ENCODE measurements at places on chromosomes 7 and 10.
A peak's percentile ranks its signal among the peaks of the same experiment; 100 is the strongest.

- no peaks in the 10 kb centered on the region for H3K4me1 ChIP-seq
- no peak overlapping the region for H3K4me3 ChIP-seq
- H3K27me3 ChIP-seq = no peaks in the 10 kb centered on the region
- DNase-seq = no peak
These were observed 327.2 kb downstream of the GALNT17 start for GRCh38 chr7:71459132-71459531.

DNA sequence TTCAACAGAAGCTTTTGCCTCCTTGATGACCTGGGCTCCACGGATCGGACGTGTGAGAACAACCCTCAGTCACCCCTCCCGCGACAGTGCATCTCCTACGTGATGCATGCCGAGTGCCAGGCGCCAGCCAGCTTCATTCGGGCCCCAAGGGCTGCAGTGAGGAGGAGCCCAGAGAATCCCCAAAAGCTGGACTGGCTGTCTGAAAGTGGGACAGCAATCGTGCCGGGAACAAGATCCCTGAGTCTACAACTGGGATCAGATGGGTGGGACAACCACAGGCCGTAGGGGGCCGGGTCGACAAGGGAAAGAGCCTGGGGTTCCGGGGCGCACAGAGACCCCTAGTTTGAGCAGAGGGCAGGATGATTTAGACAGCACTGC, 27.2 kb downstream of the EBF3 start:
- no peaks in the 10 kb centered on the region for H3K36me3 ChIP-seq
- no peak for DNase-seq
- no peak overlapping the region for H3K4me3 ChIP-seq
- H3K4me1 ChIP-seq = no peaks in the 10 kb centered on the region

DNA sequence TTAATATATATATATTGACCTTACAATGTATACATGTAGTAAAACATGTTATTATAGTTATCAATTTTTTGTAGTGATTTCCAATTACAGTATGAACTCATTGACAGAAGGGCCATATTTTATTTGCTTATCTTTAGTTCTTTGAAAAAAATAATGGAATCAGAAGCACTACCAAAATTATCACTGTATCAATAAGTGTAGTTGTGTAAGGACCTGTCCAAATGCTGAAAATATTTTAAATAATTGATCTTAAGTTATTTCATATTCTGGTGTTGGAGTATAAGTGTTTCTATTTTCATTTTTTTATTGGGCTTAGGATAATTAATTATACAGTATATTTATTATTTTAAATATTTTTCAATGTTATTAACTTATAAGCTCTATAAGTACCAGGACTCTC, 8.5 kb upstream of the DGKB start:
- no peak overlapping the region for H3K27ac ChIP-seq
- H3K4me3 ChIP-seq = no peak overlapping the region
- no peaks in the 10 kb centered on the region for H3K4me1 ChIP-seq
- DNase-seq = no peak

- H3K27ac ChIP-seq = no peak overlapping the region
- H3K4me1 ChIP-seq = no peaks in the 10 kb centered on the region
- no peak overlapping the region for H3K4me3 ChIP-seq
- H3K36me3 ChIP-seq = no peaks in the 10 kb centered on the region
- H3K27me3 ChIP-seq = no peaks in the 10 kb centered on the region
These were observed 159.3 kb upstream of the CNTNAP2 start for GRCh38 chr7:145957160-145957890.

- H3K27ac ChIP-seq = no peak overlapping the region
- DNase-seq = no peak
- H3K4me3 ChIP-seq = no peak overlapping the region
- peaks cover 6% of the 10 kb centered on the region for H3K27me3 ChIP-seq
- H3K36me3 ChIP-seq = no peaks in the 10 kb centered on the region
- no peaks in the 10 kb centered on the region for H3K4me1 ChIP-seq
These were observed 117.7 kb upstream of the PTPRZ1 start for GRCh38 chr7:121755286-121755685.

DNA sequence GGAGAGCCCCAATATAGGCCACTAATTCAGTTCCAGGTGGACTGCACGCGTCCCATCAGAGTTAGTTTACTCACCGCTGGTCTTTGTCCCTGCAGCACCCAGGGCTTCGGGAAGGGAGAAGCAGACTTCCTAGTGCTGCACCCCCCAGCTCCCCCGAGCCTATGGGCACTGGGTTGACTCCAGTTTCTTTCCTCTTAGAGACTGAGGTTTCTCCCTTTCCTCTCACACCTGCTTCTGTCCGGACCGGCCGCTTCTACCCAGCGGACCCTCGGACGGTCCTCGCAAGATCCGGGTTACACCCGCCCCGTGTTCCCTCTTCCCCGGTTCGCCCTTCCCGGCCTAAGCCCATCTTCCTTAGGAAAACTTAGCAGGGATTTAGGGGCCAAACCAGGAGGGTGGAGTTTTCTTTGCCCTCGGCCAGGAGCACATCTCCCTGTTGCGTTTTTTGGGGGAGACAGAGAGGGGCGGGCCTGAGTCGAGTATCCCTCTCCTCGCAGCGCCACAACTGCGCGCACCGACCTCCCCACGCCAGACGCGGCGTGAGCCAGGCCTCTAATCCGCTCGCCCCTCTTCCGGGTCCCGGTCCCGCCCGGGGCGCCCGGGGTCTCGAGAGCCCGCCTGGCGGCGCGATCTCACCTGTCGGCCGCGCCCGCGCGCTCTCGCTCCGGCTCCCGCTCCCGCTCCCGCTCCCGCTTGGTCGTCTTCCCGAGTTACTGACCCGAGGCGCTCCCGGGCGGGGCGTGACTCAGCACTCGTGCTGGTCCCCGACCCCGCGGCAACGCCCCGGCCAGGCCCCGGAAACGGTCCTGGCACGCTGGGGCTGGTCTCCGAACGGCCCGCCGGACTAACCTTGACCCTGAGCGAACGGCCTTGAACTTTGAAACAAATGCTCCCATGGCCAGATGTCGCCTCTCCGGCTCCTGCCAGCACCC, at the start of gene AIFM2:
Gene AIFM2 (minus strand): TSS at position 728 of the 932 bp plus-strand sequence. CDS start 8,741 bp downstream, outside the sequence.
- H3K4me1 ChIP-seq = peaks cover 25% of the 10 kb centered on the region
- no peaks in the 10 kb centered on the region for H3K27me3 ChIP-seq
- peak; percentile 58 for DNase-seq
- H3K27ac ChIP-seq = peak within 1 kb of the TSS; percentile 85
- peak within 1 kb of the TSS; percentile 86 for H3K4me3 ChIP-seq

DNA sequence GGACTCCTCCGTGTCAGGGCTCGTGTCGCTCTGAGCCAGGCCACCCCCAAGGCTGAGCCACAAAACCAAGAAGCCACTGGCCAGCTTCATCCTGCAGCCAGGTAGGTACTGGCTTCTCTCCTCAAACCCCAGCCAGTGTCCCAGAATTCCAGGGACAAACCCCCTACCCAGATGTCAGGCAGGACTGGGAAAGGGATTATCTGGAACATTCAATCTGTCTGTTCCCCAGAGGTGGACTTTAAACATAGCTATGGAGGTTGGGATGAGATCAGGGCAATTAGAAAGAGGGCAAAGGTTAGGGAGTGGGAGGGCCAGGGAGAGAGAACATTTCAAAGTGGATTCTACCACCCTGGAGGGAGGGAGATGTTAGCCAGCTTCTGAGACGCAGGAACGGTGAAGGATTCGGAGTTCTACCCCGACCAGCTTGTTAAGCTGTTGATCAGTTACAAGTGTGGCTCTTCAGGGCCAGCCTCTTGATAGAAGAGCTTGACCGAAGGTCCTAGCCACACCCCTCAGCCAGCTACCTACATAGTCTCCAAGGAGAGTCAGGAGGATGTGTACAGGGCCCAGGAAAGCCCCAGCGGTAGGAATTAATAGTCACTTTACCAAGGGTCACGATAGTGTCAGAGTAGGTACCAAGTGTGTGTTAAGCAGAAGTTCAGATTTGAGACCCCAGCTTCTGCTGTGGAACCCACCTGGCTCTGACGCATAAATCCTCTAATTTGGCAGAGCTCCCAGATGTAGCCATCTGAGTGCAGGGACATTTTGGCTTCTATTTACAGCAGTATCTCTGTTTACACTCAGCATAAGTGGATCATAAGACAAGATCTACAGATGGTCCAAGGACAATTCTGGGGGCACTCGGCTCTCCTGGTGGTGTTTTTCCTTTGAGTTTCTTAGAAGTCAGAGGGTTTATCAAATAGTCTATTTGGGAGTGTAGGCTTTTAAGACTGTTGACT, at the start of gene PLA2G12B:
Gene PLA2G12B (minus strand): TSS at position 211 of the 959 bp plus-strand sequence. CDS start 121 bp downstream, at position 90.
- no peaks in the 10 kb centered on the region for H3K4me1 ChIP-seq
- no peak within 1 kb of the TSS for H3K4me3 ChIP-seq
- H3K36me3 ChIP-seq = no peaks in the 10 kb centered on the region
- DNase-seq = no peak
- no peak within 1 kb of the TSS for H3K27ac ChIP-seq

- no peaks in the 10 kb centered on the region for H3K4me1 ChIP-seq
- no peak for DNase-seq
- peaks cover 19% of the 10 kb centered on the region for H3K27me3 ChIP-seq
- H3K4me3 ChIP-seq = no peak overlapping the region
These were observed 100.5 kb upstream of the NRP1 start for GRCh38 chr10:33434933-33435332.

GRCh38 chr7:18566829-18567228, 71.3 kb downstream of the HDAC9 start:
- H3K36me3 ChIP-seq = no peaks in the 10 kb centered on the region
- no peak overlapping the region for H3K4me3 ChIP-seq
- no peaks in the 10 kb centered on the region for H3K27me3 ChIP-seq
- H3K4me1 ChIP-seq = no peaks in the 10 kb centered on the region
- DNase-seq = no peak

DNA sequence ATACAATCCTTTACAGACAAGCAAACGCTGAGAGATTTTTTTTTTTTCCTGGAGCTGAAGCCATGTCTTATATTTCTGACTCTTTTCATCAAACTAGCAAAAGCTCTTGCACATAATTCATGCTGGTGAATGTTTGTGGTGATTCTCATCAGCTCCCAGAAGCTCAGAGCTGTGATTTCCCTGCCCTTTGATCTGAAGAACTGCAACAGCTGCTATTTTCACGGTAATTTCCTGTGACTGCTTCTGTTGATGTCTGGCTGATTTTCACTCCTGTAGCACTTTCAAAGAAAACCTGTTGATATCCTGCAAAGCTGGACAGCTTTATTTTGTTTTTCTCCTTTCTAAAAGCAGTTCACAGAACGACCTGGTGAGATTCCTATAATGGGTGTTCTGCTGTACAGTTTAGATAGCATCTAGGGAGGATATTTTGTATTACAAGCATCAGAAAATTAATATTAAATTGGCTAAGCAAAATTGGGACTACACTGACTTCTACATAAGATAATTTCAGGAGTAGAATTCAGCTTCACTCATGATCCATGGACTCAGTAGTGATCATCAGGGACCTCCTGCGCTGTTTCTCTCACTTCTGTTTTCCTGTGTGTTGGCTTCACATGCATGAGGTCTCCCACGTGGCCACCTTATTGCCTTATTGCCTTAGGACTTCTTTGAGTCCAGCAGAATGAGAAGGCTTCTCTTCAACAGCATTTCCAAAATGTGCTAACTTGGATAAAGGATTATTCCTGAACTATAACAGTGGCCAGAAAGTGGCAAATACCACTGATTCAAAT, 1111.6 kb upstream of the SORCS1 start:
- no peaks in the 10 kb centered on the region for H3K27me3 ChIP-seq
- H3K27ac ChIP-seq = no peak overlapping the region
- no peak for DNase-seq

- no peak for DNase-seq
- no peaks in the 10 kb centered on the region for H3K27me3 ChIP-seq
- no peaks in the 10 kb centered on the region for H3K4me1 ChIP-seq
- H3K36me3 ChIP-seq = no peaks in the 10 kb centered on the region
- H3K27ac ChIP-seq = no peak overlapping the region
These were observed 84.6 kb upstream of the ZNF438 start for GRCh38 chr10:31116226-31116625.

DNA sequence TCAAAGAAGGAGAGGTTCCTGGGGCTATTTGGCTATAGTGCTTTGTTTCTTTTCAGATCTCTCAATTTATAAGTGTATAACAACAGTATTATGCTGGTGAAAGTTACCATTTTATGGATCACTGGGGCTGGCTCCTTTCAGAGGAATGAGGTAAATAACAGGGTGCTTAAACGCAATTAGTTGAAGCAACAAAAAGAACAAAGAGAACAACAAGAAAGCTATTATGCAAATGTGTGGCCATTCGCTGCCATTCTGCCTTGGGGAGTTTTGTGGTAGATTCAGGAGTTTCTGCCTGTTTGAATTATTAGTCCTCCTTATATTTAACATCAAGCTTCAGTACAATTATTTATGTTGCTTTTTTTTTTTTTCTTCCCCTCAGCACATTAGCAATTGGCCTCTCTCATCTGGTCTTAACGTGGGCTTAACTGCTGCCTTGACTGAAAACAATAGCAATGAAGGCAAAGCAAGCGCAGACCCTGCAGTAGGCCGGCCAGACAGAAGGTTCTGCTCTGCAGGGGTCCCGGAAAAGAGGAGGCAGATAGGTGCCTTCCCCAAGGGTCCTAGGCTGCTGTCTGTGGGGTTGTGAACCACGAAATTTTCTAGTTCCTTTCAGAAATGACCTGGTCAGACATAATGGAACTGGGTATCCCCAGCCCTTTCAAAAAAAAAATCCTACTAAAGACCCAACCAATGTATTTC, 339.9 kb upstream of the PODXL start:
- H3K36me3 ChIP-seq = no peaks in the 10 kb centered on the region
- H3K4me3 ChIP-seq = no peak overlapping the region
- peaks cover 2% of the 10 kb centered on the region for H3K4me1 ChIP-seq

DNA sequence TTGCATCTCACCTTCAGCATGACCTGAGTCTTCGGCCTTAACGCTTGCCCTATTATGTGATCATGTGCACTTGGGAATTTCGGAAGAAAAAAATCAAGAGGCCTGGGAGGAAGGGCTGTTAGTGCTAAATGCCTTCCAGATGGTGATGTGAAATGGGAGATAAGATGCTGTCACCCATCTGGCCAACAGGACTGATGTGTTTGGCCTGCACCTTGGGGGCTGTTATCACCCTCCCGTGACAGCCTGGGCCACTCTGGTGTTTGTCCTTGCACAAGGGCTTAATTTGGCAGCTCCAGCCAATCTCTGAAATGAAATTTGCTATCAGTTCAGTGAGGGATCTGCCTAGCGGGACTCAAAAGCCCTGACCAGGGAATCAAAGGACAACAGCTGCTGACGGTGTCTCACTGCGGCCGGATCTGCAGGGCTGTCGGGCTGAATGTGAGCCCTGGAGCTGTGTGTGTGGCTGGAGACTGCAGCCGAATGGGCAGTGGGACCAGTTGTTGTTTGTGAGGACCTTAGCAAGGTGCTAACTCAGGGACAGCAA, 131.4 kb upstream of the BTBD16 start:
- no peak overlapping the region for H3K27ac ChIP-seq
- no peak for DNase-seq
- no peaks in the 10 kb centered on the region for H3K36me3 ChIP-seq
- H3K4me3 ChIP-seq = no peak overlapping the region

DNA sequence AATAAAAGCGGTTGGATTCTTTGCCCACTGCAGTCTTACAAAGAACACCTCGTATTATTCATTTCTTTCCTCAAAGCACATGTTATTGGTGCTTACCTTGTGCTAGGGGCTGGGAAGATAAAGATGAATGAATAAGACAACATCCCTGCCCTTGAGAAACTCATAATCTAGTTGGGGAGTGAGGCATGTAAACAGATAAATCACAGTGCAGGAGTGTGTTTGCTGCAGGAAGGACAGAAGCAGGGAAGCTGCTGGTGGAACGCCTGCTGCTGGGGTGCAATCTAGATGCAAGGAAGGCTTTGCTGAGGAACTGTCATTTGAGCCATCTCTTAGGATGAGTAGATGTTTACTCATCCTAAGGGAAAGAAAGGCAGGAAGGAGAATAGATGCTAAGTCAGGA, 135.6 kb downstream of the TMEM178B start:
- H3K36me3 ChIP-seq = no peaks in the 10 kb centered on the region
- peaks cover 5% of the 10 kb centered on the region for H3K27me3 ChIP-seq
- no peaks in the 10 kb centered on the region for H3K4me1 ChIP-seq

GRCh38 chr7:28106321-28106829, 74.2 kb downstream of the JAZF1 start:
- no peak for DNase-seq
- no peak overlapping the region for H3K27ac ChIP-seq

Data from activated naive CD8-positive, alpha-beta T cell treated with anti-CD3 and anti-CD28 coated beads for 36 hours (primary cell).